ENCODE measurements at places on chromosomes 11 and 22. TPM values are rescaled to one million over a fixed set of nuclear protein-coding genes. Genes with fewer than 3 reads are reported as not detected.

Gene ZP1
- total RNA-seq: not detected

Gene TUB
- total RNA-seq: 12.9 TPM

Gene OR6T1
- total RNA-seq: not detected

Gene IGF2
- 124 TPM for total RNA-seq

Gene EHF
- not detected for total RNA-seq

Gene HSPB2
- not detected for total RNA-seq

Gene LINC01488
- not detected for total RNA-seq

Gene IFTAP
- 7.1 TPM for total RNA-seq

Gene PNPLA3
- total RNA-seq: not detected

Gene GALR3
- not detected for total RNA-seq

Gene OR8K3
- total RNA-seq: not detected

Gene CRYAB
- total RNA-seq: 288 TPM

Gene SCN4B
- total RNA-seq: 1.1 TPM
